CD4-positive, alpha-beta T cell treated with Interleukin-17A for 4 hours (primary cell): ENCODE measurements at places on chromosomes 4 and X.

DNA sequence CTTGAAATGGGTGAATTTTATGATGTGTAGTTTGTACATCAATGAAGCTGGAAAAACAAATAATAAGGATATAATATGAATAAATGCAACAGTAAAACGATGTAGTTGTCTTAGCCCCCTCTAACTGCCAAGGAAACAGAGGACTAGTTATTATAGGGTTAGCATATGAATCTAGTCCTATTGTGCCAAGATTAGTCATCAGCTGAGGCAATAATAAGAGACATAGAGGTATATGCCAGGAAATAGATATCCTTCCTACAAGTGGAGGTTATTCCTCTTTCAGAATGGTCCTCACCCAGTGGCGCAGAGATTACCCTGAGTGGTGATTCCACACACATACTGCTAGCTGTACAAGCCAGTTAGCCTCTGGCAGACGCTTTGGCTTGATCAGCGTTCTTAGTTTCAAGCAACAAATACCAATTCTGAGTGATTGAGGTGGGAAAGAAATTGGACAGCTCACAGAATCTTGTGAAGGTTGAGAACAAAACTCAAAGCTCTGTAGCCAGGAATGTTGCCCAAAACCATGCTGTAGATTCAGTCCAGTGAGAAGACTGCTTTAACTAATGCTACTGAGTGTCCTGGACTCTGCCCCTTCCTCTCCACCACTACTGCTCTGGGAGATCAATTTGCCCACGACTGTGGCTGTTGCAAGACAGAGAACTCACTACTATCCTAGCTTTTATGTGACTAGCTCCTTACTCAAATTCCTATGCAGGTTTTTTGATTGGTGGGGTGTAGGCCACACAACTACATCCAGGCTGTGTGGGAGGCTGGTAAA, 27.0 kb upstream of the ZNF280C start:
- DNase-seq, result no peak

DNA sequence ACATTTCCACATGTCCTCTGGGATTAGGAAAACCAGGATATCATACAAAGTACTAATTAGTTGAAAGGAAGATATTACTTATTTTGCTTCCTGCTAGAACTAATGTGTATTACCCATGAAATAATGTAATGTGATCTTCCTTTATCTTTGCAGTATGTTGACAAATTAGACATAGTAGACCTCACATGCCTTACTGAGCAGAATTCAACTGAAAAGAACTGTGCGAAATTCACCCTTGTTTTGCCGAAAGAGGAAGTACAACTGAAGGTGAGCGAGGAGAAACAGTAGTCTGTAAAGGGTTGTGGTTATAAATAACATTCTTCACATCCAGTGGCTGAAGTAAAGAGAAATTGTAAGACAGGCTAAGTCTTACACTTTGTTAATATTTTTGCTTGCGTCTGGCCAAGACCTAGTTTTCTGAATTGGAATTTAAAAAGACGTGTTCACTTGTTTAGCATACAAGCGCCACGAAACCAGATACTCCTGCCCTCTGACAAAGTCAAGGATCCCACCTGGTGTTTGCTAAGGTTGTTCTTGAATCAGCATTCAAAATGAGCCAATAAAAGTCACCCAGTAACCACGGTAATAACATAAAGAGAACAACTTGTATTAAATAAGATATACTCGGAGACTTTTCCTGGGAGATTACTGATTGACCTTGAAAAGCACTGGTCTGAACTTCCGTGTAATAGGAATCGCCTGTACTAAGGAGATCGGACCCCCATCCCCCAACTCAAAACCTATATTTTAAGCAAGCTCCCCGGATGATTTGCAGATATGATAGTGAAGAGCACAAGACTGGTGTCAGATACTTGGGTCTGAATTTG, 16.9 kb downstream of the STAP1 start:
- DNase-seq, result peak; percentile 12

DNA sequence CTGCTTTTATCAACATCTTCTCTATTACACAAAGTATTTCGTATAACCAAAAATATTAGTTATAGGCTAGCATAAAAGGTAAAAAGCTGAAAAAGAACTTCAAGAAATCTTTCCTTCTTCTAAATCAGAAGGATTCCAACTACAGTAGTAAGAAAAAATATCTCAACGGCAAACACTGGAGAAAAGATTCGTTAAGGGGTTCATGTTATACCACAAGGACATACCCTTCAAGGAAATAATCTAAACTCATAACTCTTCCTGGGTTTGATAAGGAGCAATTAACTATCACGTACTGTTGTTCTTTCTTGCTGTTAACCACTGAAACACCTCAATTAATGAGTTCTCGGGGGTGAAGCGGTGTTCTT, 1.5 kb downstream of the SMIM14 start:
- DNase-seq, result no peak

DNA sequence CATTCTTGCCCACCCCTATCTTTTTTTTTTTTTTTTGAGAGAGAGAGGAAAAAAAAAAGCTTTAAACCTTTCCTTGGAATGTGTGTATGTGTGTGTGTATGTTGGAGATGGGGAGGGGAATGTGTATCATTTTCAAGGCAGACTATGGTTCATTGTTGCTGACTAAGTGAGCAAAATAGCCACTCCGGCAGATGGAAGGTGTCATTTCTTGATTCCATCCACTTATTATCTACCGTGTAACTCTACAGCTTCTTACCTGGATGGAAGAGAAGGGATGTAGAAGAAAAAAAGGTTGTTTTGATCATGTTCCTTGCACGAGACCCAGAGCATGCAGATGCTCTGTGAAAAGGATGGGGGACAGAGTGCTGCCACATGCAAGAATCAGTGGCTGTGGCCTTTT, 5.9 kb upstream of the GK2 start:
- DNase-seq, result no peak

GRCh38 chrX:95791876-95792275, 892.8 kb upstream of the DIAPH2 start:
- no peak for DNase-seq

DNA sequence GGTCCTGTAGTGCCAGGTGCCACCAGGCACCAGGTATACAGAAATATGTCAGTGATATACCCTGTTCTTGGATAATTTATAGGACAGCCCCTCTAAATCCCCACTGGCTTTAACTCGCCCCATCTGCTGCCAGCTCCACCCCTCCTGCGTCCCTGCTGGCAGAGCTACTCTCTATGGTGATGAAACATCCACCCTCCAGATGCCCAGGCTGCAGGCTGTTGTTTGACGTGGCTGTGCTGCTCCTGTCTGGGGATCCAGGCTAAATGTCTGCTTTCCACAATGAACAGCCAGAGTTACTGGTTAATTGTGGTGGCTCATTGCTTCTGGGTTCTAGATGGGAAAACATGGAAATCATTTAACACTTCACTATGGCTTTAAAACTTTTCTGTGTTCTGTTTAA, 12.9 kb downstream of the NHSL2 start:
- DNase-seq, result no peak

DNA sequence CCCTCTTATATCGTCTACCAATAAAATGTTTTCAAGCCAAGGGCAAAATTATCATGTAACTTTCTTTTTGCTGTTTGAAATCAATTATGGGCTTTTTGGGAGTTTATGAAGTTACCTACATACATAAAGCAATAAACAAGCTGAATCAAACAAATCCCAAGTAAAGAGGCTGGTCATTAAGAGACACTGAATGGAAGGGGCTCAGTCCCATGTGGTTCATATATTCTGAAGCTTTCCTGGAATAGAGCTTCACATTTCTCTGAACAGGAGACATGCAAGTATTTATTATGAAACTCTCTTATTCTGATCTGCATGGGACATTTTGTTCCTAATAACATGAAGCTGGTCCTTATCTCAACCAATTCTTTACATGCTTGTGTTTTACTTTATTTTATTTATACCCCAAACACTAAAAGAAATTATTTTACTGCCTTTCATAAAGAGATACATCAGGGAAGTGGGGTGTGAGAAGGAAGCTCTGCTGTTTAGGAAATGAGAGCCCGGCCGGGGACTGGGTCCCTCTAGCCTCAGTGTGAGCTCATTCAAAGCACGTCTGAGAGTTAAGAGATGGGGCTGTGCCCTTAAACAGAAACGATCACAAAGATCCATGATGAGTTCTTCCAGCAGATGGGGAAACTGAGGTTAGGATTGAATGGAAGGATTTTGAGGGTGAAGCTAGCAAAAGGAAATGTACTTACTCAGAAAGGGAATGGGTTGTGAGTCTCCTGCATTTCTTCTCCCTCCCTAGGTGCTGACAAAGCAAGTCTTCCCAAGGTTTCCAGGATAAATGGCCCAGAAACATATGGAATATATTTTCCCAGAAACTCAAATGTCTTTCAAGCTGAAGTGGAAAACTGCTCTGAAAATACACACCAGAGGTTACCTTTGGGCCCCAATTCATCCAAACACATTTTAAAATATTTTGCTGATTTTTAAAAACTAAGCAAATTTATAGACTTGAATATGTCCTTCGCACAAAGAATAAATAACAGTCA, 93.1 kb upstream of the LNX1 start:
- no peak for DNase-seq

GRCh38 chr4:84151574-84151973, 347.5 kb downstream of the NKX6-1 start:
- no peak for DNase-seq

DNA sequence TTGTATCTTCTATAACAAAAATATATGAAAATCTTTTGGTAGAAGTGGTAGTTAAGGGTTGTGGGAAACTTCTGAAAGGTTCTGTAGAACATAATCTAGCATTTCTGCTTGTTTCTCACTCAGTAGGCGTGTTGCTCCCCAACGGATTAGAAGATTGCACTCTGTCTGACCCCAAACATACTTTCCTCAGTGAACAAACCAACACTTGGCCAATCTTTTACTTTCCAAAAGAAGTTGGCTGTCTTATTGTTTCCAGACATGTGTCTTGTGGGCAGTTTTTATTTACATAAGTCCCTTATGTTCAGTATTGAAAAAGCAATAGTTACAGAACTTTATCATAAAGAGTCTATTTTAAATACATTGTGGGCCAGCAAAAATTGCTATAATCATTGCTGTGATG, 312.8 kb upstream of the EPHA5 start:
- DNase-seq, result no peak

- DNase-seq, result no peak
Observed at GRCh38 chr4:67785528-67785927, 31.3 kb upstream of the GNRHR start.

DNA sequence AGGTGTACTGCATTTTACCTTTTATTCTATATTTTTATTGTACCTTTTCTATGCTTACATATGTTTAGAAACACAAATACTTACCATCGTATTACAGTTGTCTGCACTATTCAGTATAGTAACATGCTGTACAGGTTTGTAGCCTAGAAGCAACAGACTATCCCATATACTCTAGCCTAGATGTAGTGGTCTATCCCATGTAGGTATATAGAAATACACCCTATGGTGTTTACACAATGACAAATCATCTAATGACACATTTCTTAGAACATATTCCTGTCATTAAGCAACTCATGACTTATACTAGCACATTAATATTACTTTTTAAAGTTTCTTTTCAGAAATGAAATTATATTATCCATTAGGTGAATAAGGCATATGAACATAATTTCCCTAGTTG, 111.1 kb upstream of the HPGD start:
- no peak for DNase-seq

DNA sequence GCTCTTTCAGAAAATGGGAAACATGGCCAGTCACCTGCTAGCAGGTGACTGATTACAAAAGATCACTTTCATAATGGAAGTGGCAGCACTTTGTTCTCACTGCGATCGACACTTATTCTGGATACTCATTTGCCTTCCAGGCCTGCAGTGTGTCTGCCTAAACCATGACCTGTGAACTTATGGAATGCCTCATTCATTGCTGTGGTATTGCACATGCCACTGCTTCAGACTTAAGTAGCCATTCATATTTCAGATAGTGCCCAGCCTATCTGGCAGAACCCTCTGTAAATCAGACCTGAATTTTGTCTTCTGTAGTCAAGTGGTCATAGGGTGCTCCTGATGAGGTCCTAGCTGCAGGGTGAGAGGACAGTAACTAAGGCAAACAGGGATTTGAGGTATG, 23.3 kb upstream of the MGST2 start:
- no peak for DNase-seq

- no peak for DNase-seq
Observed at GRCh38 chrX:68440940-68441339, 7.6 kb upstream of the OPHN1 start.

- no peak for DNase-seq
Observed at GRCh38 chr4:54227256-54228055, 1.6 kb upstream of the PDGFRA start.

- DNase-seq, result peak; percentile 16
Observed at GRCh38 chr4:1910643-1911042, 39.5 kb downstream of the NSD2 start.

DNA sequence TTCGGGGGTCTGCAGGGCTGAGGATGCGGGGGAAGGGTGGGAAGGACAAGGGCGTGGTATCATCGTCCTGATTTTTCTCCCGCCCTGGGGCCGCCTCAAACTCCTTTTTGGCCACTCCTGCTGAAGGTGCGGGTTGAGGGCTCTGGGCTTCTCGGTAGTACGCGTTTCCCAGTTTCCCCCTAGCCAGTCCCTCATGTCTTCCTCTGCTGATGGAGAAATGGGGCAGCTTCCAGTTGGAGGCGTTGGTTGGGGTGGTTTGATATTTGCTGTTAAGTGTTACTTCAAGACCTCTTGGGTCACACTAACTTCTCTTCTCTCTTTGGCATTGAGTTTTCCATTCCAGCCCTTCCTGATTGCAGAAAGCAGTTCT, 482 bp downstream of the GSTCD start:
- no peak for DNase-seq

DNA sequence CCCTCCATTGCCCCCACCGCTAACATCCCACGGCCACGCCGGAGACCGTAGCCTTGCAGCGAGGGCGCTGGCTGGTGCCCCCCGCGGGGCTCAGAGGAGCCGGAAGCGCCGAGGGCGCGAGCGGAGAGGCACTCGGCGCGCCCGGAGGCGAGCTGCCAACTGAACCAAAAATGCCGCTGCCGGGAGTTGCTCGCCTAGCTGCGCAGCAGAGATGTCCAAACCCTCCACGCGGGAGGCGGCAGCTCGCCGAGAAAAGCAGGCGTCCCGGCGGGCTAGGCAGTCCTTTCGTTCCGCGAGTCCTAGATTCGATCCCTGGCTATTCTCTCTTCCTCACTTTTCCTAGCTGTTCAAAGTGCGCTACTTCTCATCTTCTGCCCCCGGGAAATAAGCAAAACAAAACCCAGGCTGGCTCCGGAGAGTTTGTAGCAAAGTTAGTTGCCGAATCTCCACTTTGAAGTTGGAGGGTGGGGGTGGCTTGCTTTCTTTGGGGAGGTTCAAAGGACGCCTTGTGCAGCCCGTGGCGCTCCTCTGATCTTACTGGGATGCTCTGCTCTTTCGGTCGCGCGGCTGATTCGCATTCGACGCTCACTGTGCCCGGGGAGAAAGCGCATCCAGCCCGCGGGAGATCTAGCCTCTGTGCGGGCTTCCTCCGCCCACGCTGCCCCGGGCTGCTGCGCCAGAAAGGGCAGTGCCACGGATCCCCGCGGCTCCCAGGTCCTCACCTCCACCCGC, 723 bp downstream of the NKX6-1 start:
- no peak for DNase-seq

GRCh38 chr4:101306225-101306624, 41.1 kb downstream of the PPP3CA start:
- DNase-seq, result no peak

GRCh38 chrX:53445977-53446376, 11.8 kb upstream of the HSD17B10 start:
- peak; percentile 58 for DNase-seq

- DNase-seq, result no peak
Observed at GRCh38 chr4:75907966-75908365, 5.7 kb upstream of the PPEF2 start.
